ENCODE measurements at places on chromosomes 6 and 20.

DNA sequence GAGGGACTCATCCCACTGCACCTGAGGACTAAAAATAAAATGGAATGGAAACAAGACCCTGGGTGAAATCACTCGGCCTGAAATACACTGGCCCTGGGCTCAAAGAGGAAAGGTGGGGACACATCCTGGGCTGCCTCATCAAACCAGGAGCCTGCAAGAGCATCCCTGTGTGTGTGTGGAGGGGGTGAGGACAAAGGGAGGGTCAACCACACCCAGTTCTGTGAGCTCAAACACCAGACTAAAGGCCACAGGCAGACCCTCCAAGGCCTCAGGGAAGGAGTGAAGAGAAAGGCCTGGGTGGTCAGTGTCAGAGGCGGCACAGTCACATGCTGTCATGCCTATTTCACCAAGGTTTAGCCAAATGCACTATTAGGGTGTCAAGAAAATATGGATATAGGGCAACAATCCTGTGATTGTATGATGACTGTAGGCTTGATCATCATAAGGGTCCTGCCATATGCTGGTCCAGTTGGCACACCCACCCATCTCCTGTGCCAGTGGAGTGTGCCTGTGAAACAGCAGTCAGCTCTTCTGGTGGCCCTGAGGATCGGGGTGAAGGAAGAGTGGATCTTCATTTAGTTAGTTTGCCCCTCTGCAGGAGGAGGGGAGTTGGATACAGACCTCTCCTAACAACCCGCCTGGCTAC is 28.9 kb downstream of the SRSF3 start:
- DNase-seq: no peak

DNA sequence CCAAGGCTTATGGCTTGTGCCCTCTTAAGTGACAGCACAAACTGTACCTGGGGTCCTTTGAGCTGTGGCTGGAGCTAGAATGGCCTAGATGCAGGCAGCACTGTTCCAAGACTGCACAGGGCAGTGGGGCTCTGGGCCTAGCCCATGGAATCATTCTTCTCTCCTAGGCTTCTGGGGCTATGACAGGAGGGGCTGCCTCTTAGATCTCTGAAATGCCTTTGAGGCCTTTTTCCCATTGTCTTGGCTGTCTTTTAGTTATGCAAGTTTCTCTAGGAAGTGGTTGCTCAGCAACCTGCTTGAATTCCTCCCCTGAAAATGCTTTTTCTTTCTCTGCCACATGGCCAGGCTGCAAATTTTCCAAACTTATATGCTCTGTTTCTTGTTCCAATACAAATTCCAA is 183.4 kb downstream of the WDR27 start:
- DNase-seq: no peak

DNA sequence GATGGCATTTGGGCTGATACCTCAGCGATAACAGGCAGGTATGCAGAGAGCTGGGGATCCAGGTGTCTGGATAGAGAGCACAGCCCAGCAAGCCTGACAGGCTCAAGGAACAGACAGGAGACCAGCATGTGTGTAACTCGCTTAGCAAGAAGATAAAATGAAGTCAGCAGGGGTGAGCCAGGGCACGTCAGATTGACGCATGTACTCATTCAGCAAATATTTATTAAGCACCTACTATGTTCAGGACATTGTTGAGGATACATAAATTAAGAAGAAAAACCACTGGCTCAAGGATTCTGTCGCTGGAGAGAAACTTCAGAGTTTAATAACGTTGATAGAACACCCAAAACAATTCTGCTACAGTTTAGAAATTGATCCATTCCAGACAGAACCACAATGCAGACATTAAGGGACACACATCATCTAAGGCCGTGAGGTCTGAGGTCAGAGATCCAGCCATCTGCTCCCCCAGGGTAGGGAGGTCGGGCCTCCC is 1.0 kb upstream of the DUSP22 start:
- no peak for DNase-seq

GRCh38 chr6:134732763-134733162 is 217.1 kb downstream of the ALDH8A1 start:
- no peak for DNase-seq

- no peak for DNase-seq
These were observed 137.3 kb upstream of the TOP1 start for GRCh38 chr20:40891351-40891750.

GRCh38 chr6:169263836-169264608 is 10.4 kb upstream of the THBS2 start:
- DNase-seq: no peak

DNA sequence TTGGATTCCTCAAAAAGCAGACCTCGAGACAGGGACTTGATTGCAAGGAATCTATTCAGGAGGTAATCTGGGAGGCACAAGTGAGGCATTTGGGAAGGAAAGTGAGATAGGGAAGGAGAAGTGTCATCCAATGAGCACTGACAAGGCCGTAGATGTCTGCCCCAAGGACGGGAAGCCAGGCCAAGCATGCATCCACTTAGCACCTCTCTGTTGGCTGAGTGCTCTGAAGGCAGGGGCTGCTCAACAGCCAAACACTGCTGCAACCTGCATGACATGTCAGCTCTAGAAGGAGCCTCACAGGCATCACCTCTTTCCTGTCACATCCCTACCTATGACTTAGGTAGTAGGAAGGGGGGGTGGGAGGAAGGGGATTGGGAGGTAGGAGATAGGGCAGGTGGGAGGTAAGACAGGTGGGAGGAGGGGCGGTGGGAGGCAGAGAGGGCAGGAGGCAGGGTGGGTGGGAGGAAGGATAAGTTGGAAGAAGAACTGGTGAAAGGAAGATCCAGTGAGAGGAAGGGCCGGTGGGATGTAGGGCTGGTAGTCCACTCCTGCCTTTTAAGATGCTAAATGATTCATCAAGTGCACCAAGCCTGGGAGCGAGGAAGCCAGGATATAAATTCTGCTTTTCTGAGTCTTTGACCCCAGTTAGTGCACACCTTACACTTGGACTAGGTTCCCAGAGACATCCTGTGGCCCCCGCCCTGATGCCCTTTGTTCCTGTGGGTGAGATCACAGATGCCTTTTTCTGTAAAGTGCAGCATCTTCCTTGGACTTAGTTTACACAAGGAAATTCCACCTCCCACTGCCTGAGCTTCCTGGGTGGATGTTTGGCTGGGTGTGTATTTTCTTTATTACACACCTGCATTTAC is 83.8 kb upstream of the NXT1 start:
- DNase-seq: no peak

DNA sequence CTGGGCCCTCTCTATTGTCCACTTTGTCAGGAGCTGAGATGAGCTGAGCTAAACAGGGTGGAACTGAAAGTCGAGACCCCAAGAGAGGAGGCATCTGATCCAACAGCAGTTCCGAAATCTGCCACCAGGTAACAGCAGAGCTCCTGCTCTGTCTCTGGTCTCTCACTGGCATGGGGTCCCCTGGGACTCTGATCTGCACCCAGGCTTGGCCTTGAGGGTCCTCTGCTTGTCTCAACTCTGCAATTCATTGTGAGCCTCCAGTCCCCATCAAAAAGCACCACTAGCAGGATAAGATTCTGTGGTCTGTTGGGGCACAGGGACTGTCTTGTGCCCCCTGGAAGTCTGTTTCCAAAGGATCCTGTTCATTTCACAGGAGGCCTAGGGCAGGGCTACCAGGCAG is 62.5 kb upstream of the TOP1 start:
- DNase-seq: no peak

- peak; percentile 61 for DNase-seq
These were observed at the start of gene LAMP5 for GRCh38 chr20:9514461-9515213. Gene LAMP5, plus strand, starts transcription at chr20:9514590. Its CDS starts 263 bp downstream, at chr20:9514853.

DNA sequence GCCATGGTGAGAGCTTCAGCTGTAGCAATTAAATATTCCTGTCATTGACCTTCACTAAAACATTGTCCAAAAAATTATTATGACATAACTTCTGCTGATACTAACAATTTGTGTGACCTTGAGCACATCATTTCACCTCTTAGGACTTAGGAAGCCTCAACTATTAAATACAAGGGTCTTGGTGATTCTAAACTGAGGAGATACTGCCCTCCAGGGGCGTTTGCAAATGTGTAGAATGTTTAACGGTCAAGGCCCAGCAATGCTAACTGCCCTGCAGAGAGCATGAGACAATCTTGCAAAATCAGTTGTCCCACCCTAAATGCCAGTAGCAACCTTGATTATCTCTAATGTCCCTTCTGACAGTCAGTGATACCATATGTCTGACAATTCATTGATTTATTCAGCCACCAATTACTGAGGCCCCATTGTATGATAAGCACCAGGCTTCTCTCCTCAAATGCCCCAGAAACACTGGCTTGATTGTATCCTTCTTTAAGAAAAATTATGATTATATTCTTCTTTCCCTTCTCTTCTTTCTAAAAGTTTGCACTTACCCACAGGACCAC is 284.1 kb upstream of the PLN start:
- DNase-seq: no peak

DNA sequence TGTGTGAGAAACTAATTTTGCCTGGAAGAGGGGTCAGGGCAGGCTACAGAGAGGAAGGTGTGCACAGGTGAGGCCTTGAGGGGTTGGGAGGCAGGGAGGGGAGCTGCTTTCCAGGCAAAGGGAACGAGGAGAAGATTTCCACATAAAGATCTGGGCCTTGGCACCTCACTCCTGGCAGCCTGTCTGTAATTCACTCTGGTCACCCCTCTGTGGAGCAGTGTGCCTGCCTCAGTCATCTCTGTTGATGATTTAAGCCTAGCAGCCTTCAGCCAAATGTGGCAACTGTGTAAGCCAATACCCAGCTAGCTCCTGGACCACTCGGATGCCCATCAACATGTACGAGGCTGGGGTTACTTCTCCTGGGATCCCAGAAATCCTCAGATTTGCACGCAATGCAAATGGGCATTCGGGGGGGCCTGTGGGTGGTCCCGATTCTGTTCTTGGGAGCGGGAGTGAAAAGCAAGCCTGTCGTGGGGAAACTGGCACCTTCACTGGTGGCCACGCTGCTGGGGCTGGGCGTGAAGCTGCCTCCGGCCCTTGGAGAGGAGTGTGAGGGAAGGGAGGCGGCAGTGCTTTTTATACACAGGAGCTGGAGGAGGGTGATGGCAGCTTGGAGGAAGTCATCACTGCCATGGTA is 360.4 kb downstream of the ZFAND3 start:
- DNase-seq: no peak

- peak; percentile 20 for DNase-seq
These were observed 168.5 kb upstream of the AKIRIN2 start for GRCh38 chr6:87870556-87870955.

GRCh38 chr6:20575125-20575524 is 40.9 kb downstream of the CDKAL1 start:
- DNase-seq: no peak

DNA sequence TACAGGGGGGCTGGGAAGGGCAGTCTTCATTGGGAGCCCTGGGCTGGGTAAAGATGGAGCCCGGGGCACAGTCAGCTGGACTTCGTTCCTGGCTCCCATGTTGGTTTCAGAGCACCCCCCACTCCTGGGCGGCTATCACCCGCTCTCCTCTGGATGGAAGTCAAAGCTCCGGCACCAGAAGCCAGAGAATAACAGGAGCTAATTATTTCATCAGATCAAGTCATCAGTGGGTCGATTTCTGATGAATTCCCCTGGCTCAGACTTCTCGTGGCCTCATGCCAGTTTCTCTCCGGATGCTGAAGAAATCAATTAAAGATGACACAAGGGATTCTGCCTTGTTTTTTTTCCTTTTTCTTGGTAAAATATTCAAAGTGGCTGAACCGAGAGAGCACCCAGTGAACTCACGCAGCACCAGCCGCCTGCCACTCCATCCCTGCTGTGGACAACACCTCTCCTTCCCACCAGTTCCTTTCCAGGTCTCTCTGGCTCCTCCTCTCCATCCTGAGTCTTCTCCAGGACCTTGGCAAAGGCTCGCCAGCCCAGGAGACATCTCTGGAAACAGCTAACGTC is 22.5 kb downstream of the SULF2 start:
- no peak for DNase-seq

GRCh38 chr6:17015144-17015543 is 86.7 kb upstream of the STMND1 start:
- DNase-seq: no peak

- no peak for DNase-seq
These were observed 751.5 kb downstream of the EPHA7 start for GRCh38 chr6:92667843-92668242.

DNA sequence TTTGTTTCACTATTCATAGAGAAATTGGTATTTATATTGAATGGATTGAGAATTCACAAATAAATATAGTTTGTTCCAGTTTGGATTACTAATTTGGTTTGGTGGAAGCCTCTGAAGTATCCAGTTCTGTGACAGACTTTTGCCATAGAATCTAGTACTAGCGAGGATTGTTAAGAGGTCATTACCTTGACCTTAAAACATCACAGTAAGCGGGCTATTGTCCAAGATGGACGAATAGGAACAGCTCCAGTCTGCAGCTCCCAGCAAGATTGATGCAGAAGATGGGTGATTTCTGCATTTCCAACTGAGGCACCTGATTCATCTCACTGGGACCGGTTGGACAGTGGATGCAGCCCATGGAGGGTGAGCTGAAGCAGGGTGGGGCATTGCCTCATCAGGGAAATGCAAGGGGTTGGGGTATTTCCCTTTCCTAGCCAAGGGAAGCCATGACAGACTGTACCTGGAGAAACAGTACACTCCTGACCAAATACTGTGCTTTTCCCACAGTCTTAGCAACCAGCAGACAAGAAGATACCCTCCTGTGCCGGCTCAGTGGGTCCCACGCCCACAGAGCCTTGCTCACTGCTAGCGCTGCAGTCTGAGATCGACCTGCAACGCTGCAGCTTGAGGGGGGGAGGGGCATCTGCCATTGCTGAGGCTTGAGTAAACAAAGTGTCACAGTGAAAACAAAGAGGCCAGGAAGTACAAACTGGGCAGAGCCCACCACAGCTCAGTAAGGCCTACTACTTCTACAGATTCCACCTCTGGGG is 66.4 kb upstream of the NEDD9 start:
- DNase-seq: no peak

DNA sequence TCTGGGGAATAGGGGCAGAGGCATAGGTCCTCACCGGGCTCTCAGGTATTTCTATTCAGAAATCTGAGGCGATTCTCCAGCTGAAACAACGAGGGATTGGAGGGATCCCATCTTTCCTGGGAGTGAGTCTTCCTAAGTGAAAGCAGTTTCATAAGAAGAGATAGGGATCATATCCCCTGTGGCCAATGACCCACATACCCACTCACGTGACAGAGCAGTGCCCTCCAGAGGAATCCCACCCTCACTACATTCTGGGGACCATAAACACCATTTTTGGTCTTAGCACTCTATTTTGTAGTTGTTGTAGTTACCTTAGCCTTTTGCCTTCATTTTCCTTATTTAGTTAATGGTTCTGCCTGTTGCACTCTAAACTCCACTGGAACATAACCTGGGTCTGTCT is 121.1 kb downstream of the GPR63 start:
- DNase-seq: no peak

GRCh38 chr6:1554476-1555310 is 55.0 kb upstream of the FOXC1 start:
- no peak for DNase-seq

All from right renal pelvis (tissue), 4 donors.